ENCODE measurements at places on chromosomes 11 and 22.

- DNase-seq, result no peak
Measured at GRCh38 chr11:371716-372590, 2.7 kb downstream of the B4GALNT4 start.

GRCh38 chr22:29205594-29206371 lies at the start of gene EMID1:
TSS of gene EMID1 (plus strand) at chr22:29205896. CDS start at chr22:29206039, 143 bp downstream.
- DNase-seq, result no peak

DNA sequence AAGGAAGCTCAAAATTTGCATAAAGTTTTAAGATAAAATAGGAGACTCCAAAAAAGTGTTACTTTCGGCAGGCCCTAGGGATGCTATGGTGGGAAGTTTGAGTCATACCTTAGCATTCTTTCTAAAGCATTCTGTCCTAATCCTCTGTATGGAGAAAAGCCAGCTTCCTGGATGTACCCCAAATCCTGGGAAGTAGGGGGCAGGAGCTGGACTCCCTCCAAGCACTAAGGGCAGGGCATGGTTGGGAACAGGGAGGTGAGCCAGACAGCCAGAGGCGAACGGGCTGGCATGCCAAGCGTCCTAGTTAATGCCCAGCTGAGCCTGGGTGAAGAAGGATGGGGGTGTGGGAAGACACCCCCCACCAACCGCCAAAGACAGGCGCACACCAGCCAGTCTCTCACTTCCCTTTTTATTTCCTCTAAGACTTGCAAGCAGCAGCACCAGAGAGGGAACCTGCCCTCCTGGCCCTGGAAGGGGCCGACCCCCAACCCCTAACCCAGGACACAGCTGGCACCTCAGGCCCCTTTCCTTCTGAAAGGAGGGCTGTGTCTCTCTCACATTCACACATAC lies 23.9 kb downstream of the RTN4RL2 start:
- no peak for DNase-seq

- no peak for DNase-seq
Measured at GRCh38 chr11:73652046-73652730, 5.8 kb downstream of the PLEKHB1 start.

- DNase-seq, result no peak
Measured at GRCh38 chr22:29469755-29470154, 10.3 kb upstream of the NEFH start.

- no peak for DNase-seq
Measured at GRCh38 chr11:113578033-113578380, 102.8 kb upstream of the DRD2 start.

GRCh38 chr22:41799486-41800347 lies 762 bp upstream of the CCDC134 start:
- no peak for DNase-seq

DNA sequence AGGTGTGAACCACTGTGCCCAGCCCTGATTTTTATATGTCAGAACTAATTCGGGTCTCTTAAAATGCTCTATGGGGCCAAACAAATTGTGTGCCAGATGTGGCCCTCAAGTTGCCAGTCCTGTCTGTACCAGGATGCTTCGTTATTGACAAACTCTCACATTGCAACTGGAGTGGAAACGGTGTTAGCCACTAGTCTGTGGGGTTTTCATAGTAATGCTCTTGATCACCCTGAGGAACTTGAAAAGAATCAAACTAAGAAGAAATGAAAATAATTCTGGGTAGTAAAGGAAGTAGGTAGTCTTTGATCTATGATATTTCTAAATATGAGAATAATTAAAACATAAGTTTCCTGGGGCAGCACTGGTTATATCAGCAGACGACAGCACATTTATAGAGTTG lies 67.3 kb upstream of the ADSL start:
- DNase-seq, result no peak

DNA sequence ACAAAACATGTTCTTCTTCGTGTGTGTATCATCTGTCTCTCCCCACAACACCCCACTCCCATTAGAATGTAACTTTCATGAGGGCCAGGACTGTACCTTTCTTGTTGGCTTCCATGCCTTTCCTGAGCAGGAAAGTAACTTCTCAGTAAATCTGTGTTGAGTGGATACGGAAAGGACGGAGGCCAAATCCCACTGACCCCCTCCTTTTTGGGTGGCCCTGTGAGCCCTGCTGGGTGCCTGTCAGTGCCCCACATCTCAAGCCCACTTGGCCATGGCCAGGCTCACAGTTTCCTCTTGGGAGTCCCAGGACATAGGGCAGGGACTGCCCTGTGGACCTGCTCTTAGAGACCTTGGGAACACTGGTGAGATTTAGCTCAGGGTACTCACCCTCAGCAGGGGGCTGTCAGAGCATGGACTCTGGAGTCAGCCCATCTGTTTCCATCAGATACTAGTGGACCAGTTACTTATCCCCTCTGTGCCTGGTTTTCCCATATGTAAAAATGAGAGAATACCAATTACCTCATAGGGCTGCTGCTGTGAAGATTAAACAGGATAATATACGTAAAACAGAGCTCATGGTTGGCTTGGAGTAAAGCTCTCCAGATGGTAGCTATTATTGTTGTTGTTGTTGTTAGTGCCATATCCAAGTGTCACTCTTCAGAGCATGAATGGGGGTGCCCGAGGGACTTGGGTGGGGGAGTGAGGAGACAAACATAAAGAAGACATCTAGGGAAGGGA lies 1.0 kb upstream of the C11orf96 start:
- no peak for DNase-seq

GRCh38 chr22:35044607-35045390 lies 21.2 kb upstream of the ISX start:
- DNase-seq, result no peak

GRCh38 chr11:96288915-96289314 lies 54.1 kb downstream of the MAML2 start:
- DNase-seq, result no peak

- DNase-seq, result no peak
Measured at GRCh38 chr11:83092488-83093384, 21.0 kb upstream of the RAB30 start.

GRCh38 chr22:28075358-28075981 lies 156.4 kb upstream of the PITPNB start:
- DNase-seq, result no peak

DNA sequence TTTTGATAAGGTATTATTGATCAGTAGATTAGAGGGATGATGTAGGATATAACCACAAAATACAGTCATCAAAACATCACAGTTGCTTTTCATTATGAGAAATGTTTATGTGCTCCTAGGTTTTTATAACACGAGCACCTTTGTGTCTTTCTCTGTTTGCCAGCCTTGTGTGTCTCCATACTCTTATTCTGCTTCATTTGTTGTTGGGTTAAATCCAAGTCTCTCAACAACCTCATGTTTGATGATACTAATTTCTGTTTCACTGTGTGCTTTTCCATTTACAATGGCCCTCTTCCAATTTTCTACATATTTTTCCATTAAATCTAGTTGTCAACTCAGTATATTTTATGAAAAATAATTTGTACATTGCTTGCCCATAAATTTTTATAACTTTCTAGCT lies 107.7 kb upstream of the POU2AF2 start:
- DNase-seq, result no peak

GRCh38 chr11:110251836-110252235 lies 44.6 kb downstream of the RDX start:
- no peak for DNase-seq

DNA sequence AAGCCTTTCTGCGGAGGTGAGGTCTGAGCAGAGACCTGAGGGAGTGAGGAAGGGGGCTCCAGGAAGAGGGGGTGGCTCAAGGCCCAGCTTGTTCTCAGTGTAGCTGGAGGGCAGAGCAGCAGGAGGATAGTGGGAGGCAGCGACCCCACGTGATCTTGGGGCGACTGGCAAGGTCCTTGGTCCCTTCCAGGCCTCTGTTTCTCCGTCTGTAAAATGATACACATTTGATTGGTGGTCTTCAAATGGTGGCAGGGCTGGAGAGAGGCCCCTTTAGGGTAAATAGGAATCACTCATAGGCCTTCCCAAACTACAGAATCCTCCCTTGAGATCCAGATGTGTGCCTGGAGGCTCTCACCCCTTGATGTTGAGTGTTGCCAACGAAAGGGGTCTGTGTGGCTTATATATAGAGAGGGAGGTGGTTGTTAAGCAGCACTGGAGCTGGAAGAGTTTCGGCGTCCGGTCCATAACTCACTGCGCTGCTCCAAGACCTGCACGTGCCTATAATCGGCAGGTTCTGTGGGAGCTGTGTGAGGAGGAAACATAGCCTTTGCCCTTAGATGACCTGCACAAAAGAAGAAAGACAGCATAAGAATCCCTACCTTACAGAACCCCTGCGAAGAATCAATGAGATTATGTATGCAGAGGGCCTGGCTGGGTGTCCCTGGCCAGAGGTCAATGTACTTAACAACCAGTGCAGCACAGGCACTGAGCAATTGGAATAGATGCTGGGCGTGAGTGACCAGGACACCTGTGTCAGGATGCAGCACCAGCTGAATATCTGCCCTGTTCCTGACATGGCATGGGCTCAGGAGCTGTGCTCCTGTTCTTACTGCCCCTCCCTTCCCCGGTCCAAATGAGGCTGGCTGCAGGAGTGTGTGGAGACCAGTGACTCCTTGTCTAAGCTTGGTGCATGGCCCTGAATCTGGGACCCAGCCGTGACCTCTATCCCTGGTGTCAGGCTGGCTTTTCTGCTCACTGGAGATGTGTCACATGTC lies 28.7 kb downstream of the OTOG start:
- DNase-seq, result no peak

GRCh38 chr22:21929253-21929652 lies 23.4 kb downstream of the PPM1F start:
- DNase-seq, result no peak

GRCh38 chr11:15865212-15865987 lies 490.9 kb downstream of the SOX6 start:
- no peak for DNase-seq

GRCh38 chr11:111128076-111128870 lies 117.3 kb upstream of the POU2AF2 start:
- no peak for DNase-seq

DNA sequence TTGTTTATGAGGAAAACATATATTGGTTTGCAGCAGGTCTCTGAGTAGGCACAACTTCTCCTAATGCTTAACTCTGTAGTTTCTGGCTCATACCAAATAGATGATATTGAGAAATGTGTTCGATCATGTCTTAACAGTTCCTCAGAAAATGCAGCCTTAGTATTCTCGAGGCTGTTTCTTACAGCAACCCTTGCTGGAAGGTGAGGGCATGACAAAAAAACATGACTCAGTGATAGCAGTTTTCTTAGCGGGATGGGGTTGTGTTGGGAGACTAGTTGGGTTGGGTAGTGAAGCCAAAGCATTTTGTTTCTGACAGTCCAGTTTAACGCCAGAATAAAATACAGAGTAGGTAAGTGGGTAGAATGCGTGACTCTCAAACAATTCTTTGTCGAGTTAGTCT lies 94.7 kb upstream of the PARVA start:
- no peak for DNase-seq

DNA sequence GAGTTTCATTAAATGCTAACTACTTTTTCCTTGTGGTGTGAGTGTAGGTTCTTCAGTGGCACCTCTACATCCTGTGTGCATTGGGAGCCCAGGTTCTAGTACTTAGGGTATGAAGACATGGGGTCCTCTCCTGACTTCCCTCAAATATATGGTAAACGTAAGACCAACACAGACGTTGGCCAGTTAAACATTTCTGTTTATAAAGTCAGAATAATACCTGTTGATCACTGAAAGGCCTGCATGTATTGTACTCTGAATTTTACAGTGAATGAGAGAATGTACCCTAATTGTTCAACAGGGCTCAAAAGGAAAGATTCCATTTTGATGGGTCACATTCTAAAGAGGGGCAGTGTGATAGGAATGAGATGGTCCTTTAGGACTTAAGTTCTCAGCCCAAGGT lies 3.2 kb downstream of the RPL27A start:
- DNase-seq, result no peak

GRCh38 chr11:75786101-75786736 lies 17.6 kb downstream of the DGAT2 start:
- DNase-seq, result no peak

GRCh38 chr11:98358551-98358950 lies 662.2 kb upstream of the CNTN5 start:
- DNase-seq, result no peak

- DNase-seq, result no peak
Measured at GRCh38 chr22:19739911-19740449, 16.6 kb downstream of the GP1BB start.

GRCh38 chr11:64960719-64961118 lies 11.2 kb downstream of the MAJIN start:
- no peak for DNase-seq

GRCh38 chr22:30640839-30641430 lies 5.4 kb downstream of the SLC35E4 start:
- no peak for DNase-seq

DNA sequence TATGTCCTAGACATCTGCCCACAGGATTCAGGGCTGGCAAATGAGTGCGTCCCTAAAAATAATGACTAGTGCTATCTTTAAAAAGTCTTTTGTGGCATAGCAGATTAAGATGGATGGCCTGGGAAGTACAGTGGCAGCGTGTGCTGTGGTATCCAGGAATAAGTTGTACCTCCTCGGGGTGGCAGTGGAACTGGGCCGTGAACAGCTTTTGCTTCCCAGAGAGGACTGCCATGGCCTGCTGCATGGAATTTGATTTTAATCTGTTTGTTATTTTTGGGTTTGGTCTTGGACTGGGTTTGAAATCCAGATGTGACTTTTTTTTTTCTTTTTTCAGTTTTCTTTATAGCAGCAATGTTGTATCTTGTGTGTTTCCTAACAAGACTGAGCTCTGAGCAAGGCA lies 71.3 kb upstream of the PARVG start:
- DNase-seq, result no peak

DNA sequence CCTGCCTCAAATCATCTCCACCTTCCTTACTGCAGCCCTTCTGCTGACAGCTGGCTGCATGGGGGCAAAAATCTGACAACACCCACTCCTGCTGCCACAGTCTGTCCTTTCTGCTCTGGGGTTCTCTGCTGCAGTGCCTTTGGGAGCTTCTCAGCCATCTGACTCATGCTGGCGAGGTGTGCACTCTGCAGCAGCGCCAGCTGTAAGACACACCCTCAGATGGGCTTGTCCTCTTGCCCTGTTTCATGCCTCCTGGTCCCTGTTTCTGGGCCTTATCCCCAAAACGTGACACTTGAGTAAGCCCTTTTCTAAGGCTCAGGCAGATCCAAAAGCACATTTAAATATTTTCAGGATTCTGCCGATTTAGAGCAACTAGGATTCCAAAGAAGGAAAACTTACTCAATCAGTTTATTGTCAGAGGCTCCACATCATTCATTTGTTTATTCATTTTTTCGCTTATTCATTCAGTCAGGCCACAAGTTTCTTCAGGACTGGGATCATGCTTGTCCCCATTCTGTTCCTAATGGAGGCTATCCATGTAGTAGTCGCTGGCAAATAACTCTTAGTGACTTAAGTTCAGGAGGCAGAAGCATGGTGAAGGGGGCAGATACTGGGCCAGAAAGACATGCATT lies 60.2 kb downstream of the SMIM38 start:
- DNase-seq, result no peak

GRCh38 chr11:36139767-36140166 lies 149.5 kb downstream of the COMMD9 start:
- no peak for DNase-seq

GRCh38 chr11:117529816-117530215 lies 202.2 kb downstream of the CEP164 start:
- DNase-seq, result no peak
